ENCODE measurements at places on chromosomes 2 and 18.

GRCh38 chr2:217517402-217517801, 485.4 kb downstream of the TNS1 start:
- DNase-seq = no peak

DNA sequence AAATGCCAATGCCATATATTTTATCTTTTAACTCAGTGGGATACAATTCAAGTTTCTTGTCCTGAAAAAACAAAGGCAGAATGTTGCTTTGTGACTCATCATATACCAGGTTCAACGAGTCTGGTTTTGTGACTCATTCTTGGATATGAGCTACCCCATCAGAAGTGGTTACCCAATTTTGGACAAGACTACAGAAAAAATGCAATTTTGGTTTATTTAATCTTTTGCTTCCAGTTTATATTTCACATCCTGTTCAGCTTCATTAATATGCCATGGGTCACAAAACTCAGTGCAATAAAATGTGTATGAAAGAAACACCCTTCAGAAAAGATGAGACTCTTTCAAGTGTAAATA, 25.0 kb downstream of the FN1 start:
- no peak for DNase-seq

DNA sequence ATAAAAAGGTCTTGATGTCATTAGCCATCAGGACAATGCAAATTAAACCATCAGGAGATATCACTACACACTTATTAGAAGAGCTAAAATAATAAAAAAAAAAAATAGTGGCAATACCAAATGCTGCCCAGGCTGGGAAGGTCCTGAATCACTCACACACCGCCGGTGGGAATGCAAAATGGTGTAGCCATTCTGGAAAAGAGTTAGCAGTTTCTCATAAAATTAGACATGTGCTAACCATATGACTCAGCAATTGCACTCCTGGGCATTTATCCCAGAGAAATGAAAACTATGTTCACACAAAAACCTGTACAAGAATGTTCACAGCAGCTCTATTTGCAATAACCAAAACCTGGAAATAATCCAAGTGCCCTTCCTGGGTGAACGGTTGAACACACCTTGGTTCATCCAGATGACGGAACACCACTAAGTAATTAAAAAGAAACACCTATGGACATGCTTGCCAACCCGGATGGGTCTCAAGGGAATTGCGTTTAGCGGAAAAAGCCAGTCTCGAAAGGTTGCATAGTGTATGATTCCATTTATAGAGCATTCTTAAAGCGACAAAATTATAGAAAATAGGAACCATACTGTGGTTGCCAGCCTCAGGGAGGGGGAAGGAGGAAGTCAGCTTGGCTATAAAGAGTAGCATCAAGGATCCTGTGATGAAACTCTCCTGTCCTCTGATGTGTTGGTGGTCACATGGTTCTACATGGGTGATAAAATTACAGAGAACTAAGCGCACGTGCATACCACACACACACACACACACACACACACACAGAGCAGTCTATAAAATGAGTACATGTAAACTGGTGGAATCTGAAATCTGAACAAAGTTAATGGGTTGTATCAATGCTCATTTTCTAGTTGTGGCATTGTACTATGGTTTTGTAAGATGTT, 4.6 kb downstream of the MBP start:
- no peak for DNase-seq

- peak; percentile 95 for DNase-seq
Observed at GRCh38 chr2:163734881-163735684, 725 bp downstream of the FIGN start.

- DNase-seq = no peak
Observed at GRCh38 chr2:4588606-4589005, 885.2 kb downstream of the DCDC2C start.

GRCh38 chr2:124159166-124159565, 134.1 kb downstream of the CNTNAP5 start:
- no peak for DNase-seq

GRCh38 chr2:229974266-229974665, 52.0 kb downstream of the FBXO36 start:
- DNase-seq = no peak

DNA sequence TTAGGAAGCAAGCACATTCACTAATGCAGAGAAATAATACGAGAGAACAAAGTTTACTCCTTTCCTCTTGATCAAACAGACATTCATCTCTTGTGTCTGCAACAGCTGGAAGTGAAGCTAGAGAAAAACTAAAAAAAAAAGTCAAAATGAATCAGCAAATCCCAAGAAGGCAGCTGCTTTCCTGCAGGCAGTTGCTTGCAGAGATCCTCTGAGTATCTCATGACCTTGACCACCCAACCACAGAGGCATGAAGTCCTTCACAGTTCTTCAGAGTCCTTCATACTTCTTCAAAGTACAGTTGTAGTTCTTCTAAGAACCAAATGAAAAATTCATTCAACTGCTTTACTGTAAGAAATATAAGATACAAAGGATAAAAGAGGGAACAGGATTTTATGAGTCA, 97.2 kb upstream of the ACVR1C start:
- no peak for DNase-seq

DNA sequence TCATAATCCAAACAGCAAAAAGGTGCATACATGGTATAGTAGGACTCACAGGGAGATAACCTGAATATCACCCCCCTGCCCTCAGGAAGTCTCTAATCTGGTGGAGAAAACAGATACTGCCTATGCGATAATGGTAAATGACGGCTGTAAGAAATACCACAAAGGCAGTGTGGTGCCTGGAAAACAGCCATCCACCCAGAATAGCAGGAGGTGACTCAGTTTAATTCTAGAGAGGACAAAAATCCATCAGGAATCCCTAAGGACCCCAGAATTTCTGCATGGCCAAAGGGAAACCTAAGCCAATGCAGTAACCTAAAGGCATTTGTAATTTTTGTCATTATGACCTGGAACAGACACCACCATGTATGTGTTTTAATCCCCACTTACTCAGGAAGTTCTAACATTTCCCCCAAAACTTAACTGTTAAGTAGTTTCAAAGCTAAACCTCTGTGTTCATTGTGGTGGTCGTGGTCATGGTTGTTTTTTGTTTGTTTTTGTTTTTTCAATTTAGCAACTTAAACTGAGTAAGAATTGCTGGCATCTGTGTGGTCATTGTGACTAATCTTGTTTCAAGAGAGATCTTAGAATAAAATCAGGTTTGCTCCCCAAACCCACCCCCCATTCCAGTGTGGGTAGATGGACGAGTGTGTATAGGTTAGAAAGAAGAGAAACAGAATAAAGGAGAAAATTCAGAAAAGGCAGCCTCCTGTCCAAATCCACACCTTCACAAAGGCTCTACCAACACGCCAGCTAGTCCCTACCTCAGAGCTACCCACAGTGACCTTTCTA, 121.5 kb upstream of the CDCA7 start:
- no peak for DNase-seq

- no peak for DNase-seq
Observed at GRCh38 chr18:76392349-76392748, 102.7 kb downstream of the ZNF516 start.

DNA sequence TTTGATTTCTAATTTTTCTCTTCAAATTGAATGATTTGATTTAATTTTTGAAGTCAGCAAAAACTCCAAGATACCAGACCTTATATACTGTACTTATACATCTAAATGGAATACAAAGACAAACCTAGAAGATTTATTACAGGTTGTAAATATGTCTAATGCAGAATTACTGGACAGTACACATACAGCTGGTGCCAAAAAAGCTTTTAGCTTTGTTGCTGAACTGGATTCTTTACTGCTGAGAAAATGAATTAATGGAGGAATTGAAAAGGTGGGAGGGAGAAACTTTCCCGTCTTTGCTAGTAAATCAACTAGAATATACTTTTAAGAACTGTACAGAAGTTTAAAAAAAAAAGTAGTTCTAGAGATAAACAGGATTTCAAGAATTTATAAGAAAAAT, 17.5 kb downstream of the C1D start:
- DNase-seq = peak; percentile 29

- DNase-seq = no peak
Observed at GRCh38 chr18:22828171-22828570, 105.0 kb upstream of the RBBP8 start.

- no peak for DNase-seq
Observed at GRCh38 chr2:47227532-47228279, 72.6 kb upstream of the STPG4 start.

DNA sequence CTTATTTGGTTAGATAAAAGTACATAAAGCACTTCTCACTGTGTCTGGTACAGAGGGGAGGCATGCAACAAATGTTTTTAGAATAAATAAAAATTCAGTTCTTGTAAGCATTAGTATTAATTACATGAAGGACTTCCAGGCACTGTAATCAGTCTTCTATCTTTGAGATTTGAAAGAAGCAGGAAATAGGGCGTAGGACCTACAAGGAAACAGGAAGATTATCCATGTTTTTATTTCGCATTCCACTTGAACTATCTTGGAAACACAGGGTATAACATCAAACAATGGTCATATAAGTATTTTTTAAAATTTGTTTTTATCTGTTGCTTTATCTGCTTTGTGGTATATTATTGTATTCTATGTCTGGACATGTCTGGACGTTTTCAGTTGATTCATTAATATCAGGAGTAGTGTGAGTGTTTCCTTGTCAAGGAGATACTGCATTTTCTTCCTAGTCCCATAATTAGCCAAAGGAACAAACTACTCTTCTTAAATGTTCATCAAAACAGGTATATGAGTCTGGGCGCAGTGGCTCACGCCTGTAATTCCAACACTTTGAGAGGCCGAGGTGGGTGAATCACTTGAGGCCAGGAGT, 32.5 kb downstream of the BMPR2 start:
- DNase-seq = no peak

- DNase-seq = no peak
Observed at GRCh38 chr2:207571370-207571769, 41.6 kb downstream of the CREB1 start.

DNA sequence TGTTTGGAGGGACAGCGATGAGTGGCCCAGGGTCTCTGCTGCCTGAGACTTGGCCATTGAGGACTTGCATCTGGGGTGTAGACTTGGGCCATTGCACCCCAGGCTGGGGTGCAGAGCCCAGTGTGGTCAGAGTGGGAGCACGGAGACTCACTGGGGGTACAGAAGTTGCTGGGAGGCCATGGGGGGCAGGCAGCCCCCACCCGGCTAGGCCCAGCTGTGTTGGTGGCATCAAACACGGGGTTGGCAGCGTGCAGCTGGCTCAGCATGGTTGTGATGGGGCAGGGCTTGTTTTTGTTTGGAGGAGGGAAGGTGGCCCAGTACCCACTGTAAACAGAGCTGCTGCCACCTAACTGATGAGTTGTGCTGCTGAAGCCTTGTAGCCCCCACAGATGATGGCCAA, 42.1 kb downstream of the GLI2 start:
- DNase-seq = no peak

GRCh38 chr2:222257645-222258044, 41.2 kb downstream of the PAX3 start:
- DNase-seq = no peak

DNA sequence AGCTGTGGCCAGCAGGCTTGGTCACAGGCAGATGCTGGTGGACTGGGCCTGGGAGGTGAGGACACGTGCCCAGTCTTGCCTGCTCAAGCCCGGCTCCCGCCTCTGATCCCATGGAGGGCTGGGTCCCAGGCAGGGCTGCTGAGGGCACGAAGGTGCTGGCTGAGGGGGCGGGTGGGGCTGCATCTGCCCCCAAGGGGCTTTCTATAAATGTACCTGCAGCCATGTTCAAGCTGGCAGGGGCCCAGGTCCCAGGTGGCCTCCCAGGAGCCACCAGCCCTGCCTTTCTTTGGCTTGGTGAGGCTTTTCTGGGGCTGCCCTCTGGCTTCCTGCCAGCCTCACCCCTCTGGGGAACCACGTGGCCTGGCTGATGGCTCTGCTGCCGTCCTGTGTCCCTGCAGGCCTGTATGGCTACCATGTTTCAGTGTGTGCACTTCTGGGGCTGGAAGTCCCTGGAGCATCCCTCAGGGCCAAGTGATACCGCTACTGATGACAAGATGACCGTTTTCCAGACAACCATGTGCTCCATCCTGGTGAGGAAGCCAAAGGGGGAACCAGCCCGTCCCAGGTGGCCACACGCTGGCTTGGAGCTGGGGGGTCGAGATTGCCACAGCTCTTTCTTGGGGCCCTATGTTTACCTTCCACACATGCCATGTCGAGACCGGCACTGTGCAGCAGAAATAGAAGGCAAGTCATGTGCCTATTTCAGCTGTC, 23.2 kb downstream of the HJURP start:
- DNase-seq = no peak

- DNase-seq = peak; percentile 55
Observed at GRCh38 chr2:216633616-216634369, 573 bp downstream of the IGFBP2 start.

DNA sequence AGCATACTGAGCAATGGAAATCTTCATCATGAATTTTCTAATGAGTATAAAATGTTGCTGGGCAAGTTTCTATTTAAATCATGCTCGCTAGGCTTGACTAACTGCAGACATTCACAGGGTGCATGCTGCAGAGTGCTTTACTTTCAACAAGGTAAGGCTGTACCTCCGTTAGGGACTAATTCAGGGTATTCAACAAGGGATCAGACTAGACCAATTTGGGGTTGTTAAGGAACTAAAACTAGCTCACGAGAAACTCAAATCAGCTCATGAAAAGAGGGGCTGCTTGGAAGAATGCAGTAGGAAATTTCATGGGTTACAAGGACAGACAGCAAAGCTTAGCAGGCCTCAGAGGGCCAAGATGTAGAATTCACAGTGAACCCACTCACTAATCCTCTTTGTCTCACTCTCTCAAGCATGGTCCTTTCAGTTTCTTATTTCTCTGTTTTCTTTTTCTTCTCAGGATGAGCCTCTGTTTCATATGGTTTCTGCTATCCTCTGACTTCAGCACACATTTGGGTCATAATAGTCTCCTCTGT, 2.2 kb downstream of the MYO3B start:
- no peak for DNase-seq

- no peak for DNase-seq
Observed at GRCh38 chr2:9473985-9474360, 378 bp upstream of the IAH1 start.

DNA sequence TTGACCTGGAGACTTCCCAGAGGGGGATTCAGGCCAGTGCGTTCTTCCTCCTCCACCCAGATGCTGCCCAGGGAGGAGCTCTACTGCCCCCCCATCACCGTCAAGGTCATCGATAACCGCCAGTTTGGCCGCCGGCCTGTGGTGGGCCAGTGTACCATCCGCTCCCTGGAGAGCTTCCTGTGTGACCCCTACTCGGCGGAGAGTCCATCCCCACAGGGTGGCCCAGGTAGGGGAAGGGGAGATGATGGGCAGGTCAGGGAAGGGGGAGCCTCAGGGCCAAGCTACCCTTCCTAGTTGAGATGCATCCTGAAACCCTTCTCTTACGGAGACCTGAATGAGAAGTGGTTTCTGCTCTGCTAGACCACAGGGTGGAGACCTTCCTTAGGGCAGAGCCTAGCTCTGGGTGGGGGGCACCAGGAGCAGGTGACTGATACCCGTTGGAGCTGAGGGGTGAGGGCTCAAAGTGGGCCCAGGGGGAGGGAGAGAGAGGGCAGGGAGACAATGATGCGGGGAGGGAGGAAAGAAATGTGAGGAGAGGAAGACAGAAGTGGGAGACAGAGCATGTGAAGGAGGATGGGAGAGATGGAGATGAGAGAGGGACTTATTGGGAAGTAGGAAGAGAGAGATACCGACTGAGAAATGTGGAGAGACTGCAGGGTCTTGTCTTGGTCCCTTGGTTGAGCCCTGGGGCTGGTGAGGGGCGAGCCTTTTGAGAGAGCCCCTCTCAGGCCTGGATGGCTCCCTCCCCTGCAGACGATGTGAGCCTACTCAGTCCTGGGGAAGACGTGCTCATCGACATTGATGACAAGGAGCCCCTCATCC, 159.4 kb downstream of the DYSF start:
- peak; percentile 3 for DNase-seq

GRCh38 chr2:60512062-60512622, 41.3 kb downstream of the BCL11A start:
- no peak for DNase-seq

All from HAP-1 (cell line).